Stimulated activated CD4-positive, alpha-beta T cell treated with anti-CD3 and anti-CD28 coated beads, Interleukin-4, amount 100 ng/mL, for 4 hours (primary cell): ENCODE measurements at places on chromosomes 11 and 22.
A peak's percentile ranks its signal among the peaks of the same experiment; 100 is the strongest.

DNA sequence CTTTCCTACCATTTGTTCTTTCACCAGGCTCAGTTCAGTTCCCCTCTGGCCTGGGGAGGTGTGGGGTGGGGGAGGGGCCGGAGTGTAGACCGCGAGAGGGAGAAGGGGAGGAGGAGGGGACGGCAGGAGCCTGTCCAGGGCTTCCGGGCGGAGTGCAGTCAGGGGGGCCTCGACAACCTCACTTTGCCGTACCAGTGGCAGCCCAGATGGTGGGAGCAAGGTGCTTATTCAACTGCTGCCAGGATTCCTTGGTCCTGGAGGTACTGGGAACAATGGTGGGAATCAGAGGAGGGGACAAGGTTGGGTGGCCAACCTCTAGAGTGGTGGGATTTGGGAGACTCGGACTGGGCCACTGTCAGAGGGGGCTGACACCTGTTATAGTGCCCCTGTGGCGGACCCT, 1.2 kb downstream of the BACE1 start:
- no peak for DNase-seq

GRCh38 chr11:114060392-114061047, 1.0 kb downstream of the ZBTB16 start:
- peak; percentile 27 for DNase-seq

DNA sequence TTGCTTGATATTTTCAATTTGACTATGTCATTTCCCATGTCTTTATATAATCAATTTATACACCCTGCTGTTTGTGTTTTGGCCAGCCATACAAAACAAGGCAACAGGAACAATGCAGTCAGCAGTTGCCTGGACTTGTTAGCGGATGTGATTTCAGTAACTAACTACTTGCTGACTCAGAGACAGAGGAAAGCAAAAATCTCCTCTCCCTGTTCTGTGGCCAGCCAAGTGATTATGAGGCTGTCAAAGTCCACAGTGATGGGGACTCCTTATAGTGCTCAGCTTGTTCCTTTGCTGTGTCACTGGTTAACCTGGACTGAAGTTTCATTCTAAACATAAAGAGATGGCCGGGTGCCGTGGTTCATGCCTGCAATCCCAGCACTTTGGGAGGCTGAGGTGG, 32.6 kb upstream of the APLP2 start:
- DNase-seq, result no peak

- no peak for DNase-seq
These were observed 424 bp upstream of the ADORA2A start for GRCh38 chr22:24426851-24427499.
